ENCODE measurements at places on chromosomes 13 and 19.
A peak's percentile ranks its signal among the peaks of the same experiment; 100 is the strongest.

- DNase-seq, result peak; percentile 22
Measured at GRCh38 chr19:55257461-55258420, 1.1 kb downstream of the PPP6R1 start.

DNA sequence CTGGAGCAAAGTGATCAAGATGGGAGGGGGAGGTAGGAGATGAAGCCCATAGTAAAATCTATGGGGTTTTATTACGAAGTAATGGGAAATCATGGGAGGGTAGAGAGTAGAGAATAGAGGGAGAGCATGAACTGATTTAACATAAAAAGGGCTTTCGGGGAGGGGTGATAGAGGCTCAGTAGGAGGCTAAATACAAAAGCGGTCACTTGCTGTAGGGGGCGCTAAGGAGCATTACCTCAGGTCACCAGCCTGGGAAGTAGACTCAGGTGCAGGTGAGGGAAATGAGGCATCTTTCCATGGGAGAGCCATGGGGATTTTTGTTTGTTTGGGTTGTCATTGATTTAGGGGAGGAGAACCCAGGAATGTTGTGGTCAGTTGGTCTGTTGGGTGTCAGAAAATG lies 14.1 kb downstream of the KRTDAP start:
- no peak for DNase-seq

- no peak for DNase-seq
Measured at GRCh38 chr13:25847635-25848626, 203.9 kb downstream of the SHISA2 start.

DNA sequence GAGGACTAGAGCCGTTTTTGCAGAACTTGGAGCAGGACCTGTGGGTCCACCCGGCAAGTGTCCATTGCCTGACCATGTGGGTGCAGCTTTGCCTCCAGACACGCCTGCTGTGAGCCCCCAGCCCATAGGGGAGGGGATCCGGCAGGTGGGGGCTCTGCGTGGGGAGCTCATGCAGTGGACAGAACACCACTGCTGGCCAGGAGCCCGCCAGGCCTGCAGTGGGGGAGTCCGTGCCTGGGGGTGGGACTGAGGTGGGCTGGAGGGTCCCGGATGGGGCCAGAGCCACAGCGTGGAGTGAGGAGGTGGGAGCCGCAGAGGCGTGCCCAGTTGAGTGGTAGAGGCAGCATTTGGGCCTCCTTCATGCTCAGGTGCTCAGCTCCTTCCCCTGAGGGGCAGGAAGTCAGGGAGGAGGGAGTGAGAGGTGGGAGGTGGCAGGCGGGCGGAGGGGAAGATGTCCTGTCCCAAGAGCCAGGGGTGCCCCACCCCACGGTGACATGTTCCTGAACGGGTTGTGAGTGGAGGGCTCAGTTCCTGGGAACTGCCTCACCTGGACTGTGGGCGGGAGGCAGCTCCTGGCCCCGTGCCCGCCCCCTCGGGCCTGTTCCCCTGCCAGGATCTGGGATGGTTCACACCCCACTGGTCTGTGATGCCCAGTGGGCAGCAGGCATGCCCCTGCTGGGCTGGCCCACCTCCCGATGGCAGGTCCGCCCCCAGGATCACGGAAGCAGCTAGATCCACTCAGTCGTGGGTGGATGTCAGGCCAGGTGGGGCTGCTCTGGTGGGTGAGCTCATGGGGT lies 8.8 kb downstream of the ADAT3 start:
- DNase-seq, result no peak

All from AML-193 (cell line).